ENCODE measurements at places on chromosomes 1 and 21.

GRCh38 chr1:112707221-112708001 lies 484 bp upstream of the RHOC start:
- DNase-seq, result peak; percentile 91

GRCh38 chr1:66278260-66279021 lies 255.5 kb upstream of the SGIP1 start:
- no peak for DNase-seq

GRCh38 chr1:155882235-155882634 lies 22.9 kb downstream of the SYT11 start:
- DNase-seq, result no peak

DNA sequence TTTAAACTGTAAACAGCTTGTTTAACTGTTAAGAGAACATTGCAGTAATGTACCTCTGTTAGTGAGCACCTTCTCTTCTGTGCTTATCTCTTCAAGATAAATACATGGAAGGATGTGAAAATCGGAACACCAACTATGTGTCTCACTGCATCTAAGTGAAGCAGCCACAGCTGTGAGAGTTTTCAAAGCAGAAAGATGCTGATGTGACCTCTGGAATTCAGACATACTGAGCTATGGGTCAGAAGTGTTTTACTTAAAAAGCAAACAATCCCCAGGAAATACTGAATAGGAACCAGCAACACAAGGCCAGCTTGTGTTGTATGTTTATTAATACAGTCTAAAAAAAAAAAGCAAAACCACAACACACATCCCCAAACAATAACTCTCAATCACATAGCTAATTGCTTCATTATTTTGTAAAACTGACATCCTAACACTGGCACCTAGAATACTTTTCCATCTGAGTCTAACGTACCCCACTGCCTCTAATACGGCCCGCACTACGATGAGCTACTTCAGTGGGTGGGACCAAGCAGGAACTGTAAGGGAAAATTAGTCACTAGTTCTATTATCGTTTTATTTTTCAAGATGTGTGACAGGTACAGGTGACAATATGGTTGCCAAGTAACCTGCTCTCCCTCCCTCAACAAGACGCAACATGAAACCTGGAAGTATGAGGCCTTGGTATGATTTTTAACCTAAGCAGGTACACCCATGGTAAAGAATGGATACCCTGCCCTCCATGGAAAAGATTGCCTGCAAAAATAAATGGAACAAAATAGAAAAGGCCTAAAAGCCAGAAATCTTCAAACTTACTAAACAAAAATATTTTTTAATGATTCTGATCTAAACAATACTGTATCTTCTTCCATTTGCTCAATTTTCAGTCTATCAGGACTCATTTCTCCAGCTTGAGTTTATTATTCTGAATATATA lies 13.9 kb downstream of the ERRFI1 start:
- DNase-seq, result no peak

- no peak for DNase-seq
Measured at GRCh38 chr1:18278946-18279345, 171.3 kb downstream of the IGSF21 start.

GRCh38 chr21:45973475-45974072 lies 8.0 kb upstream of the COL6A1 start:
- DNase-seq, result peak; percentile 94

- DNase-seq, result no peak
Measured at GRCh38 chr1:223849352-223850254, 3.9 kb upstream of the TP53BP2 start.

DNA sequence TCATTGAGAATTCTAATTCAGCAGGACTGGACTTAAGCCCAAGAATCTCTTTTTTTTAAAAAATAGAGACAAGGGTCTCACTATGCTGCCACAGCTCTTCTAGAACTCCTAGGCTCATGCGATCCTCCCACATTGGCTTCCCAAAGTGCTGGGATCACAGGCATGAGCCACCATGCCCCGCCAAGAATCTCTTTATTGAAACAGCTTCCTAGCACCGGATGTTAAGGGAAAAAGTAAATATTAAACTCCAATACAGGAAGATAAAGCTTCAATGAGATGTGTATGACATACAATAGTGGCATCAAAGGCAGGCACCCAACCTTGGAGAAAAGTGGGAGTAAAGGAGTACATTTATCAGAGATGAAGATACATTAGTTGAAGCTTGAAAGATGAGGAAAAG lies 25.5 kb downstream of the PUM1 start:
- DNase-seq, result no peak

DNA sequence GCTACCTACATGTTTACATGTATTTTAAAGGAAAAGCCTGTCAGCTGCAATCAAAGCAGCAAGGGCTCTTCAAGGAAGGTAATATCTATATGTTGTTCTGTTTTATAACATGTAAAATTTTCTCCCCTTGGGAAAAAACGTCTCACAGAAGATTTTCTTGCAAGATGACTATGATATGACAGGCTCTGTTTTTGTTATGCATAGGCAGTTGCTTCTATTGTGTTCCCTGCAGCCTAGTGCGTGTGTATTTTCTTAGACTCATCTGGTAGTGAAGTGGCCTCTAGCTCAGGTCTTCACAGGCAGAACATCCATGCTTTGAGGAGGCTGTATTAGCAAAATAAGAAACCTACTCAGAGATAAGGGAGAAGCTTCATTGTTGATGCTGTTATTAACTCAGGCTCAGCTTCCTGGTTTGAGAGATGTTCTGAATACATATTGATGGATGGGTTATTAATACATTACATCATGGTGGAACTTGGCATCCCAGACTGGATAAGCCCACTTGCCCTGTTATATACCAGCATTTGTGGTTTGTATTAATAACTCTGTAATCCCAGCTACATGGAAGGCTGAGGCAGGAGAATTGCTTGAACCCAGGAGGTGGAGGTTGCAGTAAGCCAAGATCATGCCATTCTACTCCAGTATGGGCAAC lies 35.8 kb downstream of the LAMC1 start:
- no peak for DNase-seq

DNA sequence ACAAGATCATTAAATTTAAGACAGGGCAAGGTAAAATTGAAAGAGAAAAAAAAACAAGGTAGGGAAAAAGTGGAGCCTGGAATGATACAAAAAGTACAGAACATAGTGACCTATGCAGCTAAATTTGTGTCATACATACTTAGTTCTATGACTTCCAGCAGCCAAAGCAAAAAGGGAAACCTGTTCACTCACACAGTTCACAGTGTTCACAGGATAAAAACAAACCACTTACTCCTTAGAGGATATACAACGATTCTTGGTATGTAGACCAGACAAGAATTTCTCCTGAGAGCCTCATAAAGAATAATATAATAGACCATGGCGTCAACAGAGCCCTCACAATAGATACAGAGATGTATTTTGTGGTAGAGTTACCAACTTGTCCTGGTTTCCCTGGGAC lies 27.5 kb downstream of the COA7 start:
- no peak for DNase-seq

GRCh38 chr1:224559981-224560728 lies 56.0 kb upstream of the CNIH3 start:
- no peak for DNase-seq

DNA sequence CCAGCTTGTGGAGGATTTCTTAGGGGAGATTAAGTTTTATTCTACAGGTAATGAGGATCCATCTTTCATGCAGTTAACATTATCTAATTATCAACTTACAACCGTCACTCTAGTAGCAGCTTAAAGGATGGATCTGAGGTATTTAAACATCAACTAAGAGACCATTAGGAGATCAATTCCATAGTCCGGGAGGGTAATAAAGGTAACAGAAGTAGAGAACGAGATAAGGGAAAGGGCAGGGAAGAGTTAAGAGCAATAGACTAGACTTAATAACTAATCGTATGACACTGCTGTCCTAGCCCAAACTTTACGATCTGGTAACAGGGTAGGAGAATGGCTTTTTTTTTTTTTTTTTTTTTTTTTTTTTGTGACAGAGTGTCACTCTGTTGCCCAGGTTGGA lies 19.5 kb upstream of the CCDC17 start:
- DNase-seq, result no peak

GRCh38 chr1:223691121-223691520 lies 21.2 kb upstream of the CAPN2 start:
- no peak for DNase-seq

GRCh38 chr1:244041466-244042120 lies 9.5 kb upstream of the ZBTB18 start:
- DNase-seq, result no peak

DNA sequence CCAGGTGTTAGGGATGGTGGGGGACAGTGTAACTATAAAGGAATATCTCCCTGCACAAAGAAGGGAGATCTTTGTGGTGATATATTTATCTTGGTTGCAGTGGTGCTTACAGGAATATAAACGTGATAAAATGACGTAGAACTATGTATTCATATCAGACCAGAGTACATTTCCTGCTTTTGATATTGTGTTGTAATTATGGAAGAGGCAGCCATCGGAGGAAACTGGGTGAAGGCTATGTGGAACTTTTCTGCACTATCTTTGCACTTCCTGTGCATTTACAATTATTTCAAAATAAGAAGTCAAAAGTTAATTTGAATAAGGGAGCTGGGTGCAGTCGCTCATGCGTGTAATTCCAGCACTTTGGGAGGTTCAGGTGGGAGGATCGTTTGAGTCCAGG lies 37.6 kb downstream of the NDUFS5 start:
- DNase-seq, result no peak

GRCh38 chr1:91872000-91872399 lies 14.0 kb downstream of the TGFBR3 start:
- DNase-seq, result no peak

DNA sequence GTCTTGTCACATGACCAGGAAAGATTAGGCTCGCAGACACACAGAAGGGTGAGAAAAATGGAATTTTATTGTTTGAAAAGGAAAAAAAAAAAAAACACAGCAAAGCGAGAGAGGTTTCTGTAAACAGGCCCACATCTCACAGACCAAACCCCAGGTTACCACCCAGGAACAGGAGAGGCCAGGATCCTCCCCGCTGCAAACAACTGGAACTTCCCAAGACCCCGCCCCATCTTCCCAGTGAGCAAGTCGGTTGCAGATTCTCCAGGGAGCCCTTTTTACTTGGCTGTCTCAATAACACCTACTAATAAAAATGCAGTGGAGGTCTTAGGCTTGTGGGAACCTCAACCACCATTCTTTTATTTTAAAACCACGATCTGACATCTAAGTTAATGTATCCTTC lies 84.7 kb upstream of the ETS2 start:
- no peak for DNase-seq

DNA sequence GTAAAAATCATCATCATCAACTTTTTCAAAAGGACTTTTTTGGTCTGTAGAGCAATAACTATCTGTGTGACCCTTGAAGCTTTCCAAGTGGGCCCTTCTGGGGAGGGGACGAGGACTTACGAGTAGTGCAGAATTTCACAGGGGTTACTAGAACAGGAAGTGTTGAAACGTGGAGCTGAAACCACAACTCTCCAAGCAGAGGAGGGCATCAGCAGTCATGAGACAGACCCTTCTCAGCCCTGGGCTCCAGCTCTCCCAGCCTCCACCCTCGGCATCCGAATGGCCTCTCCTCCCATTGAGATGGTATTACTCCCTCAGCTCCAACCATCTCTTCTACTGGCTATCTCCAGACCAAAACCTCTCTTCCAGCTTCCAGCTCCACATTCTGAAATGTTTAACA lies 3.6 kb downstream of the FAM89A start:
- no peak for DNase-seq

GRCh38 chr1:25137106-25137505 lies 95.2 kb downstream of the SYF2 start:
- no peak for DNase-seq

DNA sequence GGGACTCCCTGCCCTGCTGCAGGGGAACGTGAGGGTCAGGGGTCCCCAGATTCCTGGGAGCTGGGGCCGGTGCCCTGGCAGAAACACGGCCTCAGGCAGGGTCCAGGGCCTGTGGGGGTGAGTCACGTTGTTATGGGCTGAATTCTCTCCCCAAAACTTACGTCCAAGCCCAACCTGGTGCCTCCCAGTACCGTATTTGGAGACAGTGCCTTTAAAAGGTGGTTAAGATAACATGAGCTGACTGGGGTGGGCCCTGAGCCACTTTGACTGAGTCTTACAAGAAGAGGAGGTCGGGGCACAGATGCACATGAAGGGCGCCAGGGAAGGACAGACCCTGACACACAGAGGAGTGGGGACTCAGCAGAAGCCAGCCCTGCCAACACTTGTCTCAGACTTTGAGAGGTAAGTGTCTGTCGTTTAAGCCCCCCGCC lies 99.9 kb downstream of the WDR4 start:
- DNase-seq, result no peak

GRCh38 chr1:101240041-101240430 lies 3.2 kb downstream of the S1PR1 start:
- no peak for DNase-seq

DNA sequence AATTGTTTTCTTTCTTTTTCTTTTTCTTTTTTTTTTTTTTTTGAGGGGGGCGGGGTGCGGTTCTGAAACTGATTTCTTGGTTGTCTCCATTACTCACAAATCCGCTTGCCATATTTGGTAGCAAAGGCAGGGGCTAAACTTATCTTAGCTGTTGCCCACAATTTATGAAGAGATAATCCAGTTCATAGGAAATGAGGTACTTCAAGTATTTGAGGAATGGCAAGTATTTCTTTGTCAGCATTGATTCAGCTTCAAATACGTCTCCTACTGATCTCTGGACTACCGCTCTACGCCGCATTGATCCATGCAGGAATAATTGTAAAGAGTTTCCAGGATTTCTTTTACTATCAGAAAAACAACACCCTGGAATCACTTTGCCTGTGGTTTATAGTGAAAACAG lies 289.2 kb upstream of the DPYD start:
- DNase-seq, result no peak

GRCh38 chr1:57158604-57158998 lies 192.8 kb upstream of the C8B start:
- no peak for DNase-seq

GRCh38 chr21:34807146-34807880 lies 138.5 kb downstream of the CLIC6 start:
- no peak for DNase-seq

DNA sequence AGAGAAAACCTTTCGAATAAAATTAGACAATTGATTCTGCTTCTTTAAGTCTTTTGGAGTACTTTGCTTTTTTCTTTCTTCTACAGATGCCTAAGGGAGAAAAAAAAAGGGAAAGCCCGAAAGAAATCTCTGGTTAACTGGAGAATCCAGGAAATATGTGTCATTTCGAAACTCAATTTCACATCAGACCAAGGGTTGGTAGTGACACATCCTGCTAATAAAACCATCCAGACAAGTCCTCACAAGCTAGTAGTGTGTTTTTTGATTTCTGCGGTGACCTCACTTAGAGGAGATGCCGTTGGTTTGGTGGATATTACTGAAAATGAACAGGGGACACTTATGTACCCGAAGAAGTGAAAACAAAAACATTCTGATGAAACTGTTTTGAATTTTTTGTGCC lies 726.5 kb upstream of the ADAMTS5 start:
- no peak for DNase-seq
